Right lung (tissue), 10 donors: ENCODE measurements at places on chromosomes 16 and 17. TPM values are rescaled to one million over a fixed set of nuclear protein-coding genes. Genes with fewer than 3 reads are reported as not detected.

DNA sequence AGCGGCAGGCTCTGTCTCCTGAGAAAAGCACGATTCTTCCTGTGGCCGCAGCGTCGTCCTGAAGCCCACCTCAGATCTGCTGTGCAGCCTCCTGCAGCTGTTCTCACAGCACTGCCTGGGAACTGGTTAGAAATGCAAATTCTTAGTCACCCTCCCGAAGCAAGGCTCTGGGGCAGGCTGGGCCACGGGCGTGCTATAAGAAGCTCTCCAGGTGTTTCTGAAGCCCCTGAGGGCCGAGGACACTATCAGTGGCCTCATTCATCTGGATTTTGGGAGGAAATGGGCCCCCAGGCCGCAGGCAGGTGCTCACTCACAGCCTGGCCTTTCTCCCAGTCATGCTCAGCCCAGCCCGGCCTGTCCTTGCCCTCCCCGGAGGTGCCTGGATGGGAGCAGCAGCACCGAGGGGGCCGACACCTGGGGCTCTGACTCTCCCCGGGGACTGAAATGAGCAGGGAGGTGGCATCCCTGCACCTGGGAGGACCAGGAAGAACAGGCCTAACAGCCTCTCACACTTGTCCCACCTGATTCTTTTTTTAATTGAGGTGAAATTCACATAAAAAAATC is 10.4 kb upstream of the NLRC3 start:
- no peak for DNase-seq

Gene CD19
- 0.51 TPM for polyA plus RNA-seq

DNA sequence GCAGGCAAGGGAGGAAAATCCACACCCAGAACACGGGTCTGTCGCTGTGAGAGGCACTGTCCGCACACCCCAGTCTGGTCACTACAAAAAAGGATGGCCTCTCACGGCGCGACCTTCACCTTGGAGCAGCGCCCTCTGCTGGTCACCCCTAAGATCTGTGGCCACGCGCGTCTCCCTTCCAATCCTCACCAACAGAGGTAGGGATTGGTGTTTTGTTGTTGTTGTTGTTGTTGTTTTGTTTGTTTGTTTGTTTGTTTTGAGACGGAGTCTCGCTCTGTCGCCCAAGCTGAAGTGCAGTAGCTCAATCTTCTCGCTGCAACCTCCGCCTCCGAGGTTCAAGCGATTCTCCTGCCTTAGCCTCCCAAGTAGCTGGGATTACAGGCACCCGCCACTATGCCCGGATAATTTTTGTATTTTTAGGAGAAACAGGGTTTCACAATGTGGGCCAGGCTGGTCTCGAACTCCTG is 15.0 kb upstream of the C17orf58 start:
- peak; percentile 11 for DNase-seq

DNA sequence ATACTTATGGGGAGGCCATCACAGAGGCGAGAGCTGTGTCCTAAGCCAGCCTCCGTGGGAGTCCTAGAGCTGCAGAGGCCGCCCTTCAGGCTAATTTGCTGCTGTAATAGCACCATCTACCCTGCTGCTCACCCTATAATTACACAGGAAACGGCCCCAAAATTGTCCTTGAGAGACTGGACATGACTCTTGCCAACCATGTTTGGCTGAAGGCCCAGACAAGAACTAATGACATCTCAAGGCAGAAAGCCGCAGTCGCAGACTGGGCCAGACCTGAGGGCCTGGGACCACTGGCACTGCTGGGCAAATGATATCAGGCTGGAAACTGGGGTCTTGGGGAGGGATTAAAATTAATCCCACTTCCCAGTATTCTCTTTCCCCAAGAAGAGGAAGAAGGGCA is 24.1 kb downstream of the PSMD7 start:
- peak; percentile 18 for DNase-seq

DNA sequence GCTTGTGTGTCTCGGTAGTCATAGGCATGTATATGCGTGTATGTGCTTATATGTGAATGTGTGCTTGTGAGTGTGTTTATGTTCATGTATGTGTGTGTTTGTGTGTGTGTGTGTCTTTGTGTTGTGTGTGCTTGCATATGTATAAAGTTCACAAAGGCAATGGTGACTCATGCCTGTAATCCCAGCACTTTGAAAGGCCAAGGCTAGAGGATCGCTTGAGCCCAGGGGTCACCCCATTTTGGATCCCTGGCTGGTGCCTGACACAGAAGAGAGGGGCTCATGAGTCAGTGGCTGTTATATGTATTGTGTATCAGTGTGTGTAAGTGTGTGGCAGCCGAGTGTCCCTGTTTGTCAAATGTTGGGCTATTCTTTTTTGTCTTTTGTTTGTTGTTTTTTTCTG is 69.3 kb downstream of the ABCC1 start:
- no peak for DNase-seq

Gene TMEM88
- polyA plus RNA-seq, result 16.0 TPM

Gene WDR59
- polyA plus RNA-seq, result 92.8 TPM

GRCh38 chr16:79563921-79564320 is 36.6 kb downstream of the MAF start:
- no peak for DNase-seq

- no peak for DNase-seq
Measured at GRCh38 chr16:89444728-89445127, 45.6 kb downstream of the ANKRD11 start.

Gene ZFP1
- 22.0 TPM for polyA plus RNA-seq

- no peak for DNase-seq
Measured at GRCh38 chr16:24988129-24988518, 27.0 kb downstream of the ARHGAP17 start.

Gene ELAC2
- 56.5 TPM for polyA plus RNA-seq

GRCh38 chr17:60724647-60725046 is 47.0 kb downstream of the BCAS3 start:
- DNase-seq, result no peak

Gene CHMP6
- polyA plus RNA-seq, result 29.0 TPM

DNA sequence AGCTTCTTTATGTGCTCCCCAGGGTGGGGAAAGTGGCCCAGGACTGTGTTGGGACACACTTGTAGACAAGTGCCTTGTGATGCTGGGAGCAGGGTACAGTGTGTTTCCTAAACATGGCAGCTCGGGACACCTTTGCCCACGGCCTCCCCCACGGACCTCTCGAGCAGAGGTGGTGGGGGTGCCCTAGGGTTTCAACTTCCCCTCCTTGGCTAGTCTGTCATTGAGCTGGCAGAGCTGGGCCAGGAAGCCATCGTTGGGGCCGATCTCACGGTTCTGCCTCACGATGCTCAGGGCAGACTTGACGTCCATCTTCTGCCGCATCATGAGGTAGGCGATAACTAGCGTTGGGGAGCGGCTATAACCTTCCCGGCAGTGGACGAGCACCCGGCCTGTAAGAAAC is 9.4 kb downstream of the DUSP3 start:
- DNase-seq, result no peak

DNA sequence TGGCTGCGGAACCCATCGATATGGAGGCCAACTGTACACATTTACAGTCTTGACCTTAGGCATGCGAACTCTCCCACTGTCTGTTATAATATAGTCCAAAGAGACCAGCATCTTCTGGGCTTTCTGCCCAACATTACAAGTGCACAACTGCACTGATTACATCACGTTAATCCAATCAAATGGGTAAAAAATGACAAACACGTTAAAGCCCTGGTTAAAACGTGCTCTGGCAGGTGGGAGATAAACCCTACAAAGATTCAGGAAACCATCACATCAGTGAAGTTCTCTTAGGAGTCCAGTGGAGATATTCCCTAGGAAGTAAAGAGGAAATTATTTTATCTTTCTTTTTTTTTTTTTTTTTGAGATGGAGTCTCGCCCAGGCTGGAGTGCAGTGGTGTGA is 23.7 kb upstream of the XYLT2 start:
- DNase-seq, result no peak
